ENCODE measurements at places on chromosomes 1 and 21.
A peak's percentile ranks its signal among the peaks of the same experiment; 100 is the strongest.

GRCh38 chr21:41349619-41350390 lies 12.0 kb upstream of the MX2 start:
- DNase-seq, result no peak

GRCh38 chr1:160068225-160068624 lies 1.7 kb downstream of the KCNJ10 start:
- DNase-seq, result no peak

DNA sequence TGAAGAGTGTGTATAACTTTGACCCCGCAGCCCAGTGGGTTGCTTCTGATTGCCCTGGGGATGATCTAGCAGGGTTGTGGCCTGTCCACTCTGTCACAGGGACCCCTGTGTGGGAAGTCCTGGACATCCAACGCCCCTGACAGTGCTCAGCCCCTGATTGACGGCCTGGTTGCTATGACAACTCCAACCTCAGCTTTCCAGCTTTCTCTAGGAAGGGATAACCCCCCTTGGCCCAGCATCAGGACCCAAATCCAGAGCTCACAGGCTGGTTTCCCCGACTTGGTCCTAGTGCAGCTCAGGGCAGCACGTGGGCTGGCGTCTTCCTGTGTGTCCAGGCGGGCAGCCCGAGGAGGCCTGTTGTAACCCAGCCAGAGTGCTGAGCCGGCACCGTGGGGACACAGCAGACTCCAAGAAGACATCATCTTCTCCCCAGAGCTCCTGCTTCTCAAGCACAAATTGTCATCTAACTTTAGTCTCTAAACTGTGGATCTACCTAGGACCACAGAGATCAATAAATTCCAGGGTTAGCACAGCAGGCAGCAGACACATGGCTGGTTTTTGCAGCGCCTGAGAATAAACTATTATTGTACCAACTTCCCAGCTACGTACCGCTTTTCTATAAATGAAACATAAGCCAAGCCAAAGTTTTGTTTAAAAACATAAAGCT lies 18.9 kb upstream of the PDXK start:
- DNase-seq, result no peak

- no peak for DNase-seq
These were observed 40.9 kb downstream of the MRPL37 start for GRCh38 chr1:54240741-54241335.

DNA sequence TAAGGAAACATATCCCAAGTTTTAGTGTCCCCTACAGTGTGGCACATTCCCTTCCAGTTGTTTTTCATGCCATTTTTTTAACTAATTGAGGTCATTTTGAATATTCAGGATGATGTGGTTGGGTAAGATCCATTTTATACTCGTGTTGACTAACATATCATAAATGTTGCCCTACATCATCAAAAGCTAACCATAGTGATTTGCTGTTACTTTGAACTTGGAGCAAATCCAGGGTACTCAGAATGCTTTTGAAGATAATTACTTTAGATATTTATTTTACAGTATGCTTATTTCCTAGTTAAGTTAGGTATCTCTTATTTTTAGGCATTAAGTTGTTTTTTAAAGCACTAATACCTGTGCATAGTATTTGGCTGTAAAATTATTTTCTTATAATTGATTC lies 57.8 kb downstream of the DYRK1A start:
- DNase-seq, result no peak

- DNase-seq, result peak; percentile 82
These were observed 20.7 kb downstream of the MIS18A start for GRCh38 chr21:32257962-32258785.

Measured in AG08396 (cell line).